HAP-1 (cell line): ENCODE measurements at places on chromosomes 7 and 10.

- no peak for DNase-seq
These were observed 79.0 kb downstream of the ABI1 start for GRCh38 chr10:26781797-26782196.

DNA sequence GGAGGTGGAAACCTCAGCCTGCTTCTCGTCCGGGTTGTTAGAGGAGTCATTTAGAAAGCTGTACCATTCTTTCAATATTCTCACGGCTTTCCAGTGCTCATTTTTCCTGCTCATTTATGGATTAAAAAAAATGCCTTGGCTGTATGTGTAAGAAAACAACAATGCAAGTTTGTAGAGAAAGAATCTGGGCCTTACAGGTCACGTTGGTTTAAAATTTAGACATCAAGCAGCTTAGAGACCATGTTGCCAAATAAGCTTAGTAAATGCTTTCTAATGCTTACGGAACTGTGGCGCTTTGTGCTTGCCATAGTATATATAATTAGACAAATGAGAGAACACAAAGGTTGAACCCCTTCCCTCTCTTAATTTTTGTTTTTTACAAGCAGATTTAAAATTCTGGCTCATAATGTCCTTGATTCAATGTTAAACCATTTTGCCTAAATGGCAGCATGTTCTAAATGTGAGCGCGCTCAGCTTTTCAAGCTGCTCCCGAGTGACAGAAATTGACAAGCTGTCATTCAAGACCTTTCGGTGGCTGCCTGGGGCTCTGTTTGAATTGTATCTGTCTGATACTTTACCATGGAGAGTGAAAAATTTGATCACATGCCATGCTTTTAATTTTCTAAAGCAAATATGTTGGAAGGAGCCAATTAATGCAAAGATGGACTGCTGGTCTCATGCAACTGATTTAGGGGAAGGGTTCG lies 1.1 kb downstream of the ARMS2 start:
- no peak for DNase-seq

DNA sequence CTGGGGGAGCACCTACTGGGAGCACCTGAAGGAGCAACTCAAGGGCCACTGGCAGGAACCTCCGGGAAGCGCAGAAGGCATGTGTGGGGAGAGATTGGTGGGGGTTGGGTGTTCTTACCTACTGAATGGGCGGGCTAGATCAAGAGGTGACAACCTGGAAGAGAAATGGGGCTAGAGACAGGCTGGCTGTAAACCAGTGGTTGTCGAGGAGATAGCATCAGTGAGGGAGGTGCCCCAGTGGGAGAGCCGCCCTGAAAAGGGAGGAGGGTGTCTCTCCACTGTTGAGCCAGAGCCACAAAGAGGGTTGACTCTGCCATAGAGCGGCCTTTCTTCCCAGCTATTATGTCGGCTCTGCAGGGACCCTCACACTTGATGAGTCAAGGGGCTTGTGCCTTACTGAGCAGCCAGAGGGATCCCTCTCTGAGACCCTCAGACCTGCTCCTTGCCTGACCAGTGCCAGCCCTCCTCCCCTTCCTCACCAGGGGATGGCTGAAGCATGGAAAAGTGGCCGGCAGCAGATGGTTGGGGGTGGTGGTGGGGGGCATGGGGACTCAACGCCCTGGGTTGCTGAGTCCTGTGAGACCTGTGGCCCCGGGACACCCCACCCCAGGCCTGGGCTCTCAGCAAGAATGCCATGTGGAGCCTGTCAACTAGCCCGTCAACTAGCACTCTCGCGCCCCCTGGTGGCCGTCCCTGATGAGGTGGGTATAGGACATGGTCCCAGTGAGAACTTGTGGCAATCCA lies 36.4 kb upstream of the PURB start:
- DNase-seq: peak; percentile 42

DNA sequence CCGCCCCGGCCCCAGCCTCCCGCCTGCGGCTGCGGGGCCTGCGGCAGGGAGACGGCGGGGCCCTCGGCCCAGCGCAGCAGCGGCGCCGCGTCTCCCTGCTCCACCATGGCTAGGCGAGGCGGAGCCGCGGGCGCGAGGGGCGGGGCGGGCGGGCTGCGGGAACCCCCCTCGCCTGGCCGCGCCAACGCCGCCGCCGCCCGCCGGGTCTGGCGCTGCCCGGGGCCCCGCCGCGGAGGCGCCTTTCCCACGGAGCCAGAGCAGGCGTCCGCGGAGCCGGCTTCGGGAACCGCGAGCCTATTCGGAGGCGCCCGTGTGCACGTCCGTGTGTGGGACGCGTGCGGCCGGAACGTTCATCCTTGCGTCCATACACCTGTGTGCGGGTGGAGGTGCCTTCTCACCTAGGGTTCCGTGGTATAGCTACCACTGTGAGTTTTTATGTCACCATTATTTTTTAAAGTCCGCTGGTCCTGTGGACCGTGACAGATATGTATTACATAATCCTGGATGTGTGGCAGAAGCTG lies at the start of gene DENND11:
Gene DENND11, minus strand, starts transcription at position 120 of the 521 bp plus-strand sequence. Its CDS starts 13 bp downstream, at position 107.
- peak; percentile 32 for DNase-seq

DNA sequence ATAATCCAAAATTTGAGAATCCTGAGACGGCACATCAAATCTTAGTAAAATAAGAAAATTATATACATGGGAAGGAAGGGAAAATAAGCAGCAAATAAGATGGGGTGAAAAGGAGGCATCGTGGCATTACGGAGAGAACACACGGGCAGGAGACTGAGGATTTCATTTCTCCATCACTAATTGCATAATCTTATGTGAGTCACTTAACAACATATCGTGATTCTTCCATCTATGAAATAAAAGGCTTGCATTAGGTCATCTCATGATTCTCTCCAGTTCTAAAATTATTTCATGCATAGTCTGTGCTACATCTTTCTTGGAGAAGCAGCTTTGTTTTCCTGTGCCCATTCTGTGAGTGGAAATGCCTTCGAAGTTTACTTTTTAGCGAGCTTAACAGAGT lies 288.7 kb downstream of the LRMDA start:
- DNase-seq: no peak
